NCI-H1092 treated with DMSO at 0.1 percent for 48 hours (cell line): ENCODE measurements at places on chromosomes 3 and 15.

DNA sequence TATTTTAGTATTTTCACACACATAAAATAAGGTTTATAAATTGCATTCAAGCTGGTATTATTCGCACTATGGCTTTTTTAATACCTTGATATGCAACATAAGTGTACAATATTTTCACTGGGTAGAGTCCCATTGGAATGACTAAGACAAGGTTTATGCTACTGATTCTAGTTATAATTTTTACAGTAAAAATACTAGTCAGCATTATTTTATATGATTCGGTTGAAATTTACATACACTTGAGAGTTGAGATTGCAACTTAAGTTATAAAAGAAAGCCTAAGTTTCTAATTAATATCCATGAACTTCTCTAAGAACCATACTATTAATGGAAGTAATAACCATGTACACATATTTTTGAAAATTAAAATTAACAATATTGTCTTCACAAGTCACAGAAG, 723.9 kb upstream of the NR2F2 start:
- no peak for DNase-seq

- DNase-seq = no peak
These were observed 47.2 kb upstream of the ZBTB38 start for GRCh38 chr3:141321109-141321497.

GRCh38 chr3:157752554-157752953, 249.3 kb upstream of the VEPH1 start:
- DNase-seq = no peak

GRCh38 chr3:122030381-122031122, 8.5 kb upstream of the ILDR1 start:
- no peak for DNase-seq

DNA sequence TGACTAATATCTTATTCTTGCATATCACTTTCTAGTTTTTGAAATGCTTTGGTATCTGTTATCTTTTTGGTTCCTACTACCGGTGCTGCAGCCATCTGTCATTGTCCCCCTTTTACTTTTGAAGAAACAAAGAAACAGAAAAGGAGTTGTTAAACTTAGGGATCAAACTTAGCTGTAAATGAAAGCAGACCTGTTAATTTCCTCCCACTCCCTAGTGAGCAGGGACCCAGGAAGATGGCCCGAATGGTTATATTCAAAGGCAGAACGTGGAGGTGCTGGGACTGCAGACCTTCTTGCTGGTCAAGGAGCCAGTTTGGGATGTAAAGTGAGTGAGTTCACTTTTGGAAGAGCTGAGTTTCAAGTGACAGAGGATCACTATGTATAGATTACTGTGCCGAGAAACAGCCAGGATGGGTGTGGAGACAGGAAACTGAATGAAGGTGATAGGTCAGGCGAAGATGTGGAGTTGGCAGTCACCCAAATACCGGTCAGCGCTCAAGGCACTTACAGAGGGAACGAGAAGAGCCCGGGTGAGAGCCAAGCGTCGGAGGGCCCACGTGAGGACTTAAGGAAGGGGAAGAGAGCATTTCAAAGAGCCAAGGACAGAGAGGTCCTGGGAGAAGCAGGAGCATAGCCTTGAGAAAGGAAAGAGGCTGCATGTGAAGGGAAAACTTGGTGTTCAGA, 20.1 kb downstream of the KBTBD8 start:
- DNase-seq = no peak

DNA sequence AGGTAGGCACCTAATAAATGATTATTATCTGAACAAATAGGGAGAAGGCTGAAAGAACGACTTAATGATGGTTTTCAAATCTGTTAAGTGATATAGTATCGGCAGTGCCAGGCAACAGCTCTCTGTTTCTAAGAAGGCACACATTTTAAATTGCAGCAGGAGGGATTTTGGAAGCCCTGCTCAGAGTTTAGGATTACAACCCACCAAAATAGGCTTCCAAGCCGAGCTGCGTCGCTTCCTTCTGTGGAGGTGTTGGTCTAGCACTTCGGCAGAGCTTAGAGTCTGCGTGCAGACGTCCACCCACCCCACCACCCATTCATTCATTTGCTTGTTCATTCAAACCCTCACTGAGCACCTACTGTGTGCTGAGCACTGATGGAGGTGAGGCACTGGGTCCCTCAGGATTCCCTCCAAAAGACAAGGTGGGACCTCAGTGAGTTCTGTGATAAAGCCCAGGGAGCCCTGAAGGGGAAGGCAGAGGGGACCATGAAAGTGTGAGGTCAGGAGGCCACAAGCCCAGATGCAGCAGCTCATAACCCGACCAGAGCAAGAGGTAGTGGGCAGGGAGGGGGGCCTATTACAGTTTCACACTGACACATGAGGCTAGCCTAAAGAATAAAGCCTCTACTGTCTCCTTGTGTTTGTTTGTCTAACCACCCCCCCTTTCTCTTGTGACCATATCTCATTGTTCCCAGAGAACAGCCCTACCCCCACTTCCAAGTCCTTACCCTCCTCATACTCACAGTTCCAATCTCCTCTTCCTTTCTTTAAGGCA, 8.9 kb downstream of the ADCY5 start:
- no peak for DNase-seq

DNA sequence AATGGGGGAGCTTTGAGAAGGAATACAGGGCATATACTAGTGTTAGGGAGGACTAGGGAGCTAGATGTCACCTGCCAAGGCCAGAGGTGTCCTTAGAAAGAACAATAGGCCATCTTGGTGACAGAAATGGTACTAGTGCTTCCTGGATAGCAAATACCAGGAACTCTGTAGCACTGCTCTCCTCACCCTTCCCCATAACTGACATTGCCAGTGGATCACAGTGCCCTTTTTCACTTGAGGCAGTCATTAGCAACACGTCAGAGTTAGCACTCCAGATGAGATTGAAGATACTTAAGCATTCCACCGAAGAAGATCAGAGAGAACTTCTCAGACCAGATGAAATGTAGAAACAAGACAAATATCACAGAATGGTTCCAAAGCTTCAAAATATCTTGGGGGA, 103.1 kb upstream of the PDZRN3 start:
- no peak for DNase-seq

DNA sequence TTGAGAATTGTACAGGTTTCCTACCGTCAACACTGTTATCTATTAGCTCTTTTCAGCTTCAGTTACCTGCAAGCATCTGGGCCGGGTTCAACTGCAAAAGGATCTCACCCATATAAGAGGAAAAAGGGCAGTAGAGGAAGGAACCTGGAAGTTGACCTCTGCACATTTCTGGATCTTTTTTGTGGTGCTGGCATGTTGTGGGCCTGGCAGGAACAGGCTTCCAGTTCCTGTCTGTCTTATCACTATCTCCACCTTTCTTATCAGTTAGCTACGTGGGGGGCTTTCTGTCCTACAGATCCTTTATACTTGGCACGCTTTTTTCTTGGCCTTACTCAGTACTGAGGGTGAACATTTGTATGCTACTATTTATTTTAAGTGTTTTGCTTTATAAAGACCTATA, 42.2 kb upstream of the TJP1 start:
- DNase-seq = no peak

DNA sequence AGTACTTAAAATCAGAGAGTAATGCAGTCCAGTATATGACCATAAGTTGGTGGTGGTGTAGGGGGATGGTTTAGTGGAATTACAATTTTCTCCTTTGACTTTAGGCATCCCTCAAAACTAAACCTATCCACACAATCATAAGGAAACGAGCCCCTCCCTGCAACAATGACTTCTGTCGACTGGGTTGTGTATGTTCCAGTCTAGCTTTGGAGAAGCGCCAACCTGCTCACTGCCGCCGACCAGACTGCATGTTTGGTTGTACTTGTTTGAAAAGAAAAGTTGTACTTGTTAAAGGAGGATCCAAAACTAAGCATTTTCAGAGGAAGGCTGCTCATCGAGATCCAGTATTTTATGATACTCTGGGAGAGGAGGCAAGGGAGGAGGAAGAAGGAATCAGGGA, 52.8 kb downstream of the MGA start:
- no peak for DNase-seq

GRCh38 chr15:33454346-33454745, 143.6 kb downstream of the RYR3 start:
- no peak for DNase-seq

DNA sequence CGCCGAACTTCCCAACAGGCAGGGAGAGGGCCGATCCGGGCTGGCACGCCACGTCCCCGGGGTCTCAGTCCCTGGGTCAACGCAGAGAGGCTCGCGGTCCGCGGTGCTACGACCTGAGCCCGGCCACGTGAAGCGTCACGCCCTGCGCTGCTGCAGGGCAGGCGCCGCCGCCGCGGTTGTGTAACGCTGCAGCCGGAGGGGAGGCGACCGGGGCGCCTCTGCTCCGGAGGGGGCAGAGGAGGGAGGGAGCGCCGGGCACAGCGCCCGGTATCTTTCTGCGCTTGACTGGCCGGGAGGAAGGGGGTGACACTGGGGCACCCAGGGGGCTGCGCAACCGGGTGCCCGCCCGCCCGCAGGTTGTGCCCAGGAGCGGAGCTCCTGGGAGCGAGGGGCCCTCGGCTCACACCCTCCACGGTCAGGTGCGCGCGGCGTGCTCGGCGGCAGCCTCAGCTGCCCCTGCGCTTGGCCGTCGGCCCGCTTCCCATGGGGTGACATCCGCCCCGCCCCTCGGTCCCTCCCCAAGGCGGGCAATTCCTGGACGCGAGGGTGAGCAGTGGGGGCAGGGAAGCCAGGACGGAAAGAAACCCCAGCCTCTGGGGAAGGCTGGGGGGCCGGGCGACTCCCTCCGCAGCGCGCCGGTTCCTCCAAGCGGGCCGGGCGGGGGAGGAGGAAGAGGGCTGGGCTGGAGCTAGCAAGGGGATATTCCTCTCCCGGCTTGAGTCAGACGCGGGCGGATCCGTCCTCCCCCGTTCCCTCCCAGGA, 852 bp upstream of the BHLHE40 start:
- DNase-seq = peak; percentile 73

DNA sequence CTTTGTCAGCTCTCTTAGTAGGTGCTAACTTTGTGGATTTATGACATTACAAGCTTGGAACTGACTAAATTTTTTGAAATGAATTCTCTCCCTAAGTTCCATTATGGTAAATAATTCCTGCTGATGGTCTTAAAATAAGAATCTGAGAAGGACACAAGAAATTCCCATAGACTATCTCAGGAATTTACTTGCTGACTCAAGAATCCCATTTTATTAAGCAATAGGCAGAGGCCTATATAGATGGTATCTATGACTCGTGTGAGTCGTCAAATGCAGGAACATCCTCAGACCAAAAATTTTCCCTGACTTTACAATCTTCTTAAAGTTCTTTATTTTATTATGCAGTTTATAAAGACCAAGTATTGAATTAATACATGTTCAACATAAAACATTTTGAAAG, 30.7 kb upstream of the CBLB start:
- DNase-seq = no peak

DNA sequence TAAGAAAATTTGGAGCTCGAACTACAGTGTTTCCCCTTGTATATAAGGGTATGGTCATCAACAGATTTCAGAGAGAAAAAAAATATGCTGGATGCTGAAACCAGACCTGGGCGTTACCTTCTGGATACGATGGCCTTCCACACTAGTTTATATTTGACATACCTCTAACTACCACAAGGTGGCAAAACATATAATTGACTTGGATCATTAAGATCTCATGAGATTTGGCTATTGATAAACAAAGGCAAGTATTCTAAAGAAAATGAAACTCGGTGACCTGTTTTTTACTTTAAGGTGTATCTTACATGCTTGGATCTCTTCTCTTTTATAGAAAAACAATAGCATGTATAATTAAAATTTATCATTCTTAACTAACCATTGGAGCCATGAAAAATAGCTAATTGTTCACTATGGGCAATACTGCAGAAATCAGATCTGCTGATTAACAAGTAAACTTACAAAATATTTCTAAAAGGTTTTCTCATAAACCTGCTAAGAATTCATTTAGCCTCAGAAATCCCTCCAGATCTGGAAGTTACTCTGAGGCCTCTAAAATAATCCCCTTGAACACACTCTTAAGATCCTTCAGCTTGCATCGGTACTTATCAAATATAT, 300.6 kb upstream of the KCNH8 start:
- DNase-seq = peak; percentile 15

- no peak for DNase-seq
These were observed 315.0 kb upstream of the LRRFIP2 start for GRCh38 chr3:37489355-37489754.

DNA sequence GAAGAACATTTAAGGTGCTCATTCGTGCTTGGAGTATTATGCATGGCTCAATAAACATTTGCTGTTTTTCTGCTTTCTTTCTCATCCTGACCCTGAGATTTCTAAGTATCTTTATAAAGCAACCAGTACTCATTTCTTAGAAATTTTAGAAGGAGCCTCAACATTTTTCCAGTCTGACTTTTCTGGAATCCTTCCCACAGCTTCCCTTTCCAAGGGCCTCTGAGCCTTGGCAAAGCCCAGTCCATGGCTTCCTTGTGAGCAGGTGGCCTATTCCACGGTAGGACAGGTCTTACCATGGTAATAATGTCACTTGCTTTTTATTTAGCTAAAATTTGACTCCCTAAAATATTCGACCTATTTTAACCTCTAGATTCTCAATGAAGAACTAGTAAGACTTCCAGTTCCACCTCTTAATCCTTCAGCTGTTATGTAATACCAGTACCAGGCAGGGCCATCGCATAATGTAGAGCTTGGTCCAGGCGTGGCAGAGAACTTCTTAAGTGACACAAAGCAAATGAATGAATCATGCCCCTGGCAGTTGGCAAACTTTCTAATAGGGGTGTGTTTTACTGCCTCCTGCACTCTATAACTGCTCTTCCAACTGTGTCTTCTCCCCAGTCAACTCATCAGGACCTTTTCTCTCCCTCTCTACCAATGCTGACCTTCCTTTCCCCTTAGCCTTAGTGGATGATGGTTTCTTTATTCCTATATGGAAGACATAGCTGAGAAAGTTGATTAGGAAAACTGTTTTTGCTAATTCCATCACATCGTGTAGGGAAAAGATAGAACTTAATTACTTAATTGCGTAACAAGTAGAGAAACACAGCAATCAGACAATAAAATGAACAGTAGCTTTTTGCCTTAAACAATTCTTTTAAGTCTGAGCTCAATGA, 894 bp upstream of the TM4SF4 start:
- DNase-seq = no peak

GRCh38 chr3:182078316-182078715, 366.6 kb downstream of the SOX2 start:
- no peak for DNase-seq

- DNase-seq = no peak
These were observed 115.1 kb downstream of the FHIT start for GRCh38 chr3:61136191-61136590.

DNA sequence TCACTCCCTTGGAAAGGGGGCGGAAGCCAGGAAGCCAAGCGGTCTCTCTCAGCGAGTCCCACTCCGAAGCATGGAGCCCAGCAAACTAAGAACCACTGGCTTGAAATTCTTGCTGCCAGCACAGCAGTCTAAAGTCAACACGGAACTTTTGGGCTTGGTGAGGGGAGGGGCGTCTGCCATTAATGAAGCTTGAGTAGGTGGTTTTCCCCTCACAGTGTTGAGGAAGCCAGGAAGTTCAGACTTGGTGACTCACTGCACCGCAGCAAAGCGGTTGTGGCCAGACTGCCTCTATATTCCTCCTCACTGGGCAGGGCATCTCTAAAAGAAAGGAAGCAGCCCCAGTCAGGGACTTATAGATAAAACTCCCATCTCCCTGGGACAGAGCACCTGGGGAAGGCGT, 665.4 kb upstream of the CBLB start:
- DNase-seq = no peak
